T-helper 2 cell (primary cell): ENCODE measurements at places on chromosomes 3 and 15.

DNA sequence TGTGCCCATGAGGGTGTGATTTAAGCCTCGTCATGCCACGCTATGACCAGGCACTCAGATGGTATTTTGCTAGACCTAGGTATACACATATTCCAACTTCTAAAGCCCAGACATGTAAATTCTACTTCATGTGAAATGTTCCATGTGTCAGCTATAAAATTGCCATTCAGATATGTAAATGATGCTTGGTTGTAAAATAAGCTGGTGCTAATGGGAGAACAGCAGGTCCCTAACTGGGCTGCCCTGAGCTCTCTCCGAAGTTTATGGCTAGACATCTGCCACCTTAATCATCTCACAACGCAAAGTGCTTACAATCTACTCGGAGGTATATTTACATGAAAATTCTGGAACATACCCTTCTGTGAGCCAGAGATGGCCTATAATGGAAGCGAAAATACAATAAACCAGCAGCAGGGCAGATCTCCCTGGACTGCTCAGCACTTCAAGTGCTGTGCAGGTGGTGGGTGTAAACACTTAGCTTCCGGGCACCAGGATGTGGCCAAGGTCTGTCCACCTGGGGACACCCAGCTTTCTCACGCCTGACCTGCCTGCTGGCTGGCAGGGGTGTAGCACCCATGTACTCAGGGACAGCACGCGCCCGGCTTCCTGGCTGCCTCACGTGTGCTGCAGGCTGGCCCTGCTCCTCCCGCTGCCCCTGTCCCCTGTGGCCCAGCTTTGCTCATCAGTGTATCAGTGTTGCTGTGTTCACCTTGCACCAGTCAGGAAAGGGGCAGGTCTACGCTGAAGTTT, 82.0 kb downstream of the CHDH start:
- DNase-seq, result peak; percentile 11

- no peak for DNase-seq
These were observed 250.8 kb downstream of the TBC1D5 start for GRCh38 chr3:17491601-17492000.

DNA sequence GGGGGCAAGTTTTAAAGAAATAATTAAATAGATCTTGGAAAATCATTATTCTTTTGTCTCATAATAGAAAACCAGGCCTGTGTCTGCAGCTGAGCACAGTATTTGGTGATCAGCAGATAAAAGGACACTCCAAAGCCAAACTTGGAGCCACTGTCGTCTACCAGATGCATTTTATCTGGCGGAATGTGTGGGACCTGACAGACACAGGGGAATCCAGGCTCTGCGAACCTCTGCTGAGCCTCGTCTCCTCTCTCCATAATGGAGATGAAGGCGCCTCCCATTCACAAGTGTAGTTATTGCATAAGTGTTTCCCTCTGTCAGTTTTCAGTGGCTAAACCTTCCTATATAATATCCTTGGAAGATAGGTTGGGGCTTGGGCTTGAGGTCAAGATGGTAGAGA, 42.1 kb downstream of the EEFSEC start:
- DNase-seq, result no peak

GRCh38 chr15:52912172-52912571, 122.0 kb upstream of the ONECUT1 start:
- DNase-seq, result no peak

DNA sequence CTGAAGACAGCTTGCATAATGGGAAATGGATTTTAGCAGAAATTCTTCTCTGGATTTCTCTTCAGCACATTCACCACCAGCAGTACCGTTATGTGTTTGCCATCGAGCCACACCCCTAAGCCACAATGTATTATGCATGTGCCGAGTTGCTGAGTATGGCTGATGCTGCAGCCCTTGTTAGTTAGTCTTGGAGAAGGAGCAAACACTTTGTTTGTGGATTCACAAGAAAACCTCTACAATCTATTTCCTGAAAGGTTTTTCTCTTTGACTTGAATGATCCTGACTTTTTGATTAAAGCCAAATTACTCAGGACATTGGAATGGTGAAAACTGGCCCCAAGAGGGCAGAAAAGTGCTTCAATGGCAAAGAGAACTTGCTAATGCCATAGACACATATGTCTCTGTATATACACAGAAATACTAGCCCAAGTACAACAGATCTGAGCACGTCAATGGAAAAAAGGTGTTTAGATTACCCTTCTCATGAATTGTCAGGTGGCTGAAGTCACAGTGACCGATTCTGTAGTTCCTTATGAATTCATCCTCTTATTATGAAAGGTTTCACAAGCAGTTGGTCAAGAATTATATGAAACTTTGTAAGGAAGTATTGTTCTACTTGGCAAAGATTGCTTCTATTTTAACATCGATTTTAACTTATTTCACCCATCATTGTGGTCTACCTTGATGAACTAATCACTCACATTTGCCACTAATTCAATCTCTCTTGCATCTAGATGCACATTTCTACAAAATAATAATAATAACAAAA, 103.0 kb downstream of the P3H2 start:
- DNase-seq, result no peak
